GM12891 (cell line): ENCODE measurements at places on chromosomes 13 and 19.

GRCh38 chr19:57812226-57812625 is 2.5 kb downstream of the ZNF552 start:
- DNase-seq: no peak

GRCh38 chr19:54526972-54527371 is 24.3 kb downstream of the LAIR2 start:
- DNase-seq: no peak

- DNase-seq: no peak
Observed at GRCh38 chr13:59770451-59770850, 393.3 kb downstream of the DIAPH3 start.

DNA sequence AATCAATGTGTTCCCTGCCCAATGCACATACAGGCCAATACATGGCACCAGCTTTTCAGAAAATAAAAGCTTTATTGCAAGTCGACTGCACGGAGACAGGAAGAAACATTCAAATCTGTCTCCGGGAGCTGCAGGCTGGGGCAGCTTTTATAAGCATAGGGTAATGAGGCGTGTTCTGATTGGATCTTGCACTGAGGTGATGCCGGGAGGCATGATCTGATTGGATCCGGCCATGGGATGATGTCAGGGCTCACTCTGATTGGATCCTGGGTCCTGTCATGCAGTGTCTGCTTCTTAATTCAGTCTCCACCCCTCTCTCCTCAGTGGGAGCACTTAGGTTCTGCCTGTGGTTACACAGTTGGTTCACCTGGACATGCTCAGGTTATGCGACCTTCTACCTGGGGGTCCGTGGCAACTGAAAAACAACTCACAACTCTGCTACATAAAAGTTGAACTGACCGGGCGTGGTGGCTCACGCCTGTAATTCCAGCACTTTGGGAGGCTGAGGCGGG is 11.8 kb upstream of the FBN3 start:
- DNase-seq: no peak

GRCh38 chr13:38301236-38301635 is 48.4 kb upstream of the UFM1 start:
- DNase-seq: no peak

DNA sequence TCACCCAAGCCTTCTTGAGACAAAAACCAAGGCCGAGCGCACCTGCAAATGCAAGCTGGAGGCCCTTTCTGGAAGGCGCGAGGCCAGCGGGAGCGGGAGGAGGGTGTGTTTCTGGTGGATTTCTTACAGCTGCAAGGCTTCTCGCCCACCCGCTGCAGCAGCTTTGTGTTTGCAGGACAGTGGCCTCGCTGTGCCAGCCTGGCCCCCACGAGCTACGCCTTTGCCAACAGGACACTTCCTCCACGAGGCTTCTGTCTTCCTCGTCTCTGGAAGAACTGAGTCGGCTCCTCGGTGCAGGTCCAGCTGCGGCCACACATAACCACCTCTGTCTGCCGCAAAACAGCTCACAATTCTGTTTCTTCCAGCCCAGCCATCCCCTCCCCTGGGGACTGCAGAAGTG is 10.1 kb downstream of the ATCAY start:
- no peak for DNase-seq

DNA sequence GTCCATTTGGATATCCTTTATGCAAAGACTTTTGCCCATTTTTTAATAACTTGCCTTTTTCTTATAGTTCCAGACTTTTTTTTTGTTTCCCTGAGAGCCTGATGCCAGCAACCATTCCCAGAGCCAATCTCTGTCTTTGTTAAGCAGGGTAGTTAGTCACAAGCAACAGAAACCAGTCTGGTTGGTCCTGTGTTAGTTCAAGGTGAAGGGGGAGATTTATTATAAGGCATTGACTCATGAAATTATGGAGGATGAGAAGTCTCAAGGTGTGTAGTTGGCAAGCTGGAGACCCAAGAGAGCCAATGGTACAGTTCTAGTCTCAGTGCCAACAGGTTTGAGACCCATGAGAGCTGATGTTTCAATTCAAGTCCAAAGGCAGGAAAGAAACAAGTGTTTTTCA is 33.0 kb downstream of the GPR12 start:
- no peak for DNase-seq

- DNase-seq: no peak
Observed at GRCh38 chr13:36673838-36674326, at the start of gene SERTM1. Gene SERTM1, plus strand, starts transcription at chr13:36674020. Its CDS starts 21,059 bp downstream, at chr13:36695079.

DNA sequence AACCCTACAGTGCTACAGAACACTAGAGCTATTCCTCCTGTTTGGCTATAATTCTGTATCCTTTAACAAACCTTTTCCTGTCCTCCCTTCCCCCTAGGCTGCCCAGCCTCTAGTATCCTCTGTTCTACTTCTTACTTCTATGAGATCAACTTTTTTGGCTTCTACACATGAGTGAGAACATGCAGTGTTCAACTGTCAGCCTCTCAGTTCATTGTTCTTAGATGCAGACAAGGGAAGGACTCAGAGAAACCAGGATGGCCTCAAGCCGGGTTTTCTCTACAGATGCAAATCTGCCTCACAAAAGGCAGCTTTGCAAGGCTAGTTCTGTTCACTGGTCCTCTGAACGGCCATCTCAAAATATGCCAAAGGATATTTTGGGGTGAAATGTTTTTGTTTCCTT is 18.4 kb downstream of the AMER2 start:
- no peak for DNase-seq

- no peak for DNase-seq
Observed at GRCh38 chr13:20465218-20465879, 60.3 kb downstream of the CRYL1 start.

- DNase-seq: no peak
Observed at GRCh38 chr13:30978981-30979956, 46.8 kb downstream of the TEX26 start.

GRCh38 chr13:101576455-101576854 is 124.0 kb downstream of the ITGBL1 start:
- DNase-seq: no peak

DNA sequence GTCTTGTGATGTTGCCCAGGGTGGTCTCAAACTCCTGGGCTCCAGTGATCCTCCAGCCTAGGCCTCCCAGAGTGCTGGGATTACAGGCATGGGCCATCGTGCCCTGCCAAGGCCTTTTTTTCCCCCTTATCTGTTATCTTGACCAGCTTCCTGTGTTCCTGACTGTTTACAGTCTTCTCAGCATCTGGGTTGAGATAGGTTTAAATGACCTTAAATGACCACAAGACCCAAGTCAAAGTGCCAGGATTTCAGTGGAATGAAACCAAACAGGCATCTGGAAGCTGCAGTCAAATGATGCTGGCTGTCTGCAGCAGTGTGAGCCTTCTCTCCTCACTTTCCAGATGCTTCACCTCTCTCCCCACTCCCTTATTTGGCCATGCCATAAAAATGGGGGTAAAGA is 114.2 kb upstream of the CLDN10 start:
- DNase-seq: no peak
